ENCODE measurements at places on chromosomes 11 and 22.

GRCh38 chr11:109405671-109406070, 16.3 kb upstream of the C11orf87 start:
- DNase-seq = no peak

DNA sequence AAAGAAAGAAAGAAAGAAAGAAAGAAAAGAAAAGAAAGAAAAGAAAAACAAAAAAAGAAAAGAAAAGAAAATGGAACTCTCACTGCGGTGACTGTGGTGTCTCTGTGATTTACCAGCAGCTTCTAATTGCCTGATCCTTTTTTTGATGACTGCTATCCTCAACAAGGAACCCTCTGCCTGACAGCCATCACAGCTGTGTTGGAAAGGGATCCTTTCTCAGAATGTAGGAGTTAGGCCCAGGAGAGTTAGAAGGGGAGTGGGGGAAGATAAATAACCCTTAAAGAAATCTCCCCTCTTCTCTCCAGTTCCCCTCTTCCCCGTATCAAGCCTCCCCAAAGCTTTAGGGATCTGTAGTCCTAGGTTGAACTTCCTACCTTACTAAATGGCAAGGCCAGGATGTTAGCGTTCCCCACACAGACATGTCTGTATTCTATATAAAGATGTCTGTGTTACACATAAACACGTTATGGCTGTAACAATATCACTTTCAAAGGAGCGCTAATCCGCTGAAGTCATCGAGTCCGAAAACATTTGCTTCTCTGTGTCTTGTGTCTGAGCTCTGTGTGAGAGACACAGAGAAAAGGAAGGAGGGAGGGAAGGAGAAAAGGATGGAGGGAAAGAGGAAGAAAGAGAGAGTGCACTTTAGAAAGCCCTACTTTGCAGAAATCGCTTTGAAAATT, 26.8 kb upstream of the WT1 start:
- DNase-seq = no peak

- DNase-seq = no peak
Observed at GRCh38 chr22:27531782-27532530, 269.6 kb downstream of the MN1 start.

DNA sequence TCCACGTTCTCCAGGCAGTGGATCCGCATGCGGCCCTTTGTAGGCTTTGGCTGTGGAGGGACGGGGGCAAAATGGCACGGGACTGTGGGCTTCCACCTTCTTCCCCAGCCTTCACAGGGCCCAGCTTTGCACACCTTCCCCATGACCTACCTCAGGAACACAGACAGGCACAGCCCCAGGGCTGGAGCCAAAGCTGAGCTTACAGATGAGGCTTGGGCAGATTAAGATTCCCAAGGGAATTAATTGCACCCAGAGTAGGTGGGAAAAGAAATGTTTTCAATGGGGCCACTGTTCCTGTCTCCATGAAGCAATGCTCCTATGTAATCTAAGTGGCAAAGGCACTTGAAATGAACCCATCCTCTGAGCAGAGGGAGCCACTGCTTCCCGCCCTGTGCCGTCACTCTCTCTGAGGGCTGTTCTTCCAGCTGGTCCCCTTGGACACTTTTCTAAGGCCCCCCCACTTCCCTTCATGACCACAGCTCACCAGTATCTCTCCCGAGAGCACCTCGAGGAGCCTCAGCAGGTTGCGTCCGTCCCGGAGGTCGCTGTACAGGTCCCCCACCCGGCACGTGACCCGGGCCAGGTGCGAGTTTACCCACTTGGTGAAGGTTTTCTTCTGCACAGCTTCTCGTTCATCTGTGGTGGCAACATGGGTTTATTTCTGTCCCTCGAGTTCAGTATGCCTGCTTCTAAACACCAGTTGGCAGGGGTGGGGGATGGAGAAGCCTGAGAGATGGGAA, 13.5 kb downstream of the SPTBN2 start:
- no peak for DNase-seq

DNA sequence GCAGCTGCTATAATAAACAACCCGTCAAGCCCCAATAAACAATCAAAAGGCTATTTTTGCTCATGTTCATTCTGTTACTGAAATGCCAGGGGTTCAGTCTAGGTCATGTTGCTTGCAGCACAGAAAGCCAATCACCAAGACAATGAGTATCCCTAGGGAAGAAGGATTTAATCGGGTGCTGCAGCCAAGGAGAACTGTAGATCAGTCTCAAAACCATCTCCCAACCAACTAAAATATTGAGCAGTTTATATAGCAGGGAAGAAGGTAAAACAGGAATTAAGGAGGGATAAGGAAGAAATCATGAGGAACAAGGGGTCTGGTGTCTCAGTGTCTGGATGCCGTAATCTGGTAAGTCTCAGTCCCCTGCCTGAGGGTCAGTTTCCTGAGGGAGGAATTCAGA, 169.5 kb downstream of the BLID start:
- DNase-seq = no peak
